ENCODE measurements at places on chromosomes 12 and 14.
A peak's percentile ranks its signal among the peaks of the same experiment; 100 is the strongest.

DNA sequence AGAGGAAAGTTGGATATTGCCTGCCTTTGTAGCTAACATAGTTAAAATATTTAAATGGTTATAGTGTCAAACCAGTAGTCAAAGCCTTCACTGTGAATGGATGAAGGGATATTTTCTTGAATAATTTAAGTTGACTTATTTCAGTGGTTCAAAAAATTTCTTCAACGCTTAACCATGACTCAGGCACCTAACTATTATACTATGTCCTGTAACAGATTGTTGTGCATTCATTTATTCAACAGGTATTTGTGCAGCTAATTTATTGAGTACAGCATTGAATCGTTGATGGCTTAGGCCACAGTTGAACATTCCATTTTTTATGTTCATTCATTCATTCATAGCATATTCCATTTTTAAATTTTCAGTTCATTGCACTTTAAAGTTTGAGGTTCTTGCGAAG, 9.2 kb downstream of the HIF1A start:
- peak; percentile 54 for DNase-seq

- DNase-seq, result no peak
Observed at GRCh38 chr12:1692226-1692625, 1.4 kb downstream of the ADIPOR2 start.

DNA sequence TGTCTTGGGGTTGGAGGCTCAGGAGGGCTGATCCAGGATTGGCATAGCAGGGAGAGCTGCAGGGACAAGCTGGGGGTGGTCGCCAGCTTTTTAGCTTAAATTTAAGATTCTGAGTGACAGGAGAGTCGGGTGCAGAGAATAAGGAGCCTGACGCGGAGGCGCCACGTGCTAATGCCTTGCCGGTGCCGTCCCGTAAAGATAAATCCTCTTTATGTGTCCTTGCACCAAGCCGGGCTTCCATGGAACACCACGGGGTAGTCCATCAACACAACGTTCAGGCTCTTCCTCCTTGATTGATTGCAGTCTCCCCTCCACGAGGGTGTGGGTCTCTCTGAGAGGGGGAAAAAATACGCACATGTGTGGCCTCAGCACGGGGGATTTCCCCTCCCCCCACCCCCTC, 3.9 kb downstream of the DLK1 start:
- no peak for DNase-seq

DNA sequence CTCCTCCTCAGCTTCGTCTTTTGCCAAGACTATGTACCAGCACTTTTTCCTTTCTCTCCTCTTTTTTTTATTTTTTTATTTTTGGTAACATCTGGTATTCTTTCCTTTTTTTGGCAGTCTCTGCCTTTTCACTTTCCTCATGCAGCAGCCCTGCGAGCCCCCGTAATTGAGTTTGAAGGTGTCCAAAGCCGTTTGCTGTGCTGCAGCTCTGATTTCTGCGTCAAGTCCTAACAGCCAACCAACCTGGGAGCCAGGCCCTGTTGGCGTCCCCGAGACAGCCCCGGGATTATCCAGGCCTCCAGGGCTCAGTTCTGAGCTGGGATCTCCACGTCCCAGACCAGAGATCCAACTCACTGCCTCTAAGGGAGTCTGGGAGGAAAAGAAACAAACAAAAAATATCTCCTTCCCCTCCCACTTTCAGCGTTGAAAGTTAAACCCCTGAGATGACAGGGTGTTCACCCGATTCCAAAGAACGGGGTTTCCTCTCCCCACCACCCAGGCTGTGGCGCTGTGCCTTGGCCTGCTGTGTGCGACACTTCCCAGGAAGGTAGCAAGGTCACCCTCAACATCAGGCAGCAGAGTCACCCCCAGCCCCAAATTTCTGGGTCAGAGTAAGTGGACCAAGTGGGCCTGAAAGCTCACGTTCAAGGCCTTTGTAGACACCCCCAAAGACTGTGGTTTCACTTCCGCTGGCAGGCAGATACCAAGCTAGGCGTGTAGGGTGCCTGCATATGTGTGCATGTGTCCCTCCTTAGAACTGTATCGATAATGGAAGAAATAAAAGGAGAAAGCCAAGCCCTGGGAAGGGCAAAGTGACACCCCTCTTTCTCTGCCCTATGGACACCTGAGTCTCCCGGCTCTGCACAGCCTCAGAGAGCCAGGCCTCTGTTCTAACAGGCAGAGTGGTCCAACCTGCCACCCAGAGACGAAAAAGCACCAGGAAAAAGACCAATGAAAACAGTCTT, 11.1 kb downstream of the BCL11B start:
- DNase-seq, result no peak

GRCh38 chr12:94942663-94943062, 60.8 kb downstream of the NDUFA12 start:
- DNase-seq, result no peak

GRCh38 chr12:67280572-67280971, 11.4 kb downstream of the CAND1 start:
- DNase-seq, result no peak

DNA sequence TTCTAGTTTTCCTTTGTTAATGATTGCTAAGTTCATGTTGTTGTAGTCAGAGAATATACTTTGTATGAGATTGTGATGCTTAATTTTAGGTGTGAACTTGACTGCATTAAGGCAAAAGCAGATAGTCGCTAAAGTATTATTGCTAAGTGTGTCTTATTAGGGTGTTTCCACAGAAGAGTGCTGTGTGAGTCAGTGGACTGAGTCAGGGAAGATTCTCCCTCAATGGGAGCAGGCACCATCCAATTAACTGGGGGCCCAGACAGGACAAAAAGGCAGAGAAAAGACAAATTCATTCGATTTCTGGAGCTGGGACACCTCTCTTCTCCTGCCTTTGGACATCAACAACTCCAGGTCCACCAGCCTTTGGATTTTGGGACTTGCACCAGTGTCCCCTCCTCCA, 48.5 kb downstream of the BAZ1A start:
- DNase-seq, result peak; percentile 59

- peak; percentile 17 for DNase-seq
Observed at GRCh38 chr12:103657331-103657730, 70.3 kb downstream of the STAB2 start.

- DNase-seq, result no peak
Observed at GRCh38 chr12:18549598-18549997, 188.2 kb downstream of the PLCZ1 start.

DNA sequence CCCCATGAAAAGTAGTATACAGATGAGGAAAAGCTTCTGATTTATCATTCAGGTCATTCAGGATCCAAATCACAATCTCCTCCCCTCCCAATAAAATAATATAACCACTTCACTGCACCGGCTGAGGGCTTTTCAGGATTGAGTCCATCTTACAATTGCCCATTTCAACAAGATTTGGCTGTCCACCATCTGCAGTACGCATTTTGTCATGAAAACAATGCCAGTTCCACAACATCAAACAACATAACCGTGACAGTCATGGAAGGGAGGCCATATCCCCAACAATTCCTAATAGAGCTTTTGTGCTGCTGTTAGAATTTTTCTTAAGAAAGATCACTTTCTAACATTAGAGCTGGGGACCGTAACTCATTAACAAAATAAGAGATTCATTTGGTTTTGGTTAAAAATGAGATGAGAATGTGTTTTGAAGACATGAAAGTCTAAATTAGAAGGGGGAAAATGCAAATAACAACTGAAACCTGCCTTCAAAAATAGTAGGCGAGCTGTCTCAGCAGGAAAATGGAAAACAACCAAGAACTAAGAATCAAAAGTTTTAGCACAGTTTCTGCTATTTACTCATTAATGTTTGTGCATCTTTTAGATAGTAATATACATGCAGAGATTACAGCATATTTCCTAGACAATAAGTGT, 38.3 kb upstream of the TMTC2 start:
- no peak for DNase-seq
